ENCODE measurements at places on chromosomes 3 and 15.

- DNase-seq: peak; percentile 12
Observed at GRCh38 chr15:77420610-77421369, at the start of gene HMG20A. Gene HMG20A (plus strand): TSS chr15:77420888. CDS start chr15:77458408, 37,520 bp downstream.

DNA sequence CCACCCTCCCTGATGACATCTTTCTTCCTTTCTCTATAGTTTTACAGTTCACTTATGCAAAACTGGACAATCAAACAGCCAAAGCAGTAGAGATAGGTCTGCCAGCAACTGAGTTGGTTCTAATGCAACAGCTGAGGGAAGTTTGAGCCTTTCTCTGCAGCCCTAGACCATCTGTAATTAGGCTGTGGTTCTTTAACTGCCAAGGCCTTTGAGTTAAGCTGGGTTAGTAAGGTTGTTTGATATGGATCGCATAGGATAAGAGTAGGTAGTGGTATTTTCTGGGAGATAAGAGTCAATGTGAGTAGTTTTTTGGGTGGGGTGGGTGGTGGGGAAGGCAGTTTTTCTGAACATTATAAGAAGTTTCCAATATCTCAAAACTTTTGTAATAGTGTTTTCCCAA lies 3.0 kb downstream of the RPL39L start:
- no peak for DNase-seq

DNA sequence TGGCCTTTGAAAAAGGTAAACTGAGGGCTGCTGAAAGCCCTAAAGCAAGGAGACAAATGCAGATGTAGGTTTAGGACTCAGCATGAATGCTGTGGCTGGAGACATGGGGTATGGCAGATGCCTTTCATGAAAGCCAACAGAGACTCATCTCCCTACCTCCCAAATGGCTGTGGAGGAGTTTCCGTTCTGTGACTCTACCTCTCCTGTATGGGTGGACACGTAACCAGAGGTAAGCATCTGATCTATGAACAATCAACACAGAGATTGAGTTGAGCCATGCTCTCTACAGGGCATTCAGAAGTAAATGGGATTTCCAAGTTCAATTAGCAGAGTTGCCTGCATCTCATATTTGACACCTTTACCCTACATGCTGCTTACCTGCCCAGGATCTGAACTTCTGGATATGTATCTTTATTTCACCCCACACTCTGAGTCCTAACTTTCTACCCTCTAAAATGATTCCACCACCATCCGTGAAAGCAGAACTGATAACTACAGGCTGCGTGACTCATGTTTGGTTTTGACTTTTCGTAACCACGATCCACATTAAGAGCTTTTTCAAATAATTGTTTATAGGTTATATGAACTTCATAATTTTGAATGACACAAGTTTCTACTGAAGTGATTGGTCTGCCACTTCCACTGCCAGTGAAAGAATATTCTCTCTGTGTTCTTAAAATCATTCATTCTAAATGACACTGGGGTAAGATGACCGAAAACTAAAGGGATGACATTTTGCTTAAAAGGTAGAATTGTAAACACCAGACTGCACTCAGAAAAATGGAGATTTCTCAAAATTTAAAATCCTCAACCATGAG lies 1058.7 kb downstream of the FHIT start:
- DNase-seq: no peak

- DNase-seq: no peak
Observed at GRCh38 chr15:66023311-66023972, 154.2 kb downstream of the RAB11A start.

- no peak for DNase-seq
Observed at GRCh38 chr3:61948699-61949305, 387.4 kb downstream of the PTPRG start.

DNA sequence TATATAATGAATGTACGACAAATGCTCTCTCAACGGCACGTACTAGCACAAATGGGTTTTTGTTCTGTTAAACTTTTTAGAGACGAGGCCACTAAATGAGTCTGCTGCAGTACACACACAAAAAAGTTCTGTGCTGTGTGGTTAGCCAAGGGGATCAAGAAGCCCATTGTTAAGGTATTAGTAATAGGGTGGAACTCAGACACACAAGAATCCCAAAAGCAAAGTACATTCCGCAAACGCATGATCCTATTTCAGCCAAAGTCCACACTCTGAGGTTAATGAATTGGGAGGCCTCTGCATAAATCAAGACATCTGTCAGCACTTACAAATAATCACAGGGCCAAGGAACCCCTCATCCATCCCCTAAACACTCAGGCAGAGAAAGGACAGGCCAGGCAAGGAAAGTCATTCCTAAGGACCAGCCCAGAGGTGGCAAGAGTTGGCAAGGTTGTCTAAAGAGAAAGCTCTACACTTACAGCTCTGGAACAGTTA lies 12.1 kb downstream of the OSBPL10 start:
- DNase-seq: no peak

- DNase-seq: no peak
Observed at GRCh38 chr3:18012436-18012835, 270.0 kb upstream of the TBC1D5 start.

- DNase-seq: peak; percentile 58
Observed at GRCh38 chr15:67134067-67134838, 68.9 kb downstream of the SMAD3 start.

GRCh38 chr15:55742927-55743728 lies at the start of gene PRTG:
Gene PRTG (minus strand): TSS chr15:55743152. CDS start chr15:55742931, 221 bp downstream.
- DNase-seq: no peak

- no peak for DNase-seq
Observed at GRCh38 chr3:46705751-46706552, 4.8 kb downstream of the TMIE start.

- DNase-seq: peak; percentile 25
Observed at GRCh38 chr15:79969146-79969545, 1.9 kb downstream of the BCL2A1 start.

DNA sequence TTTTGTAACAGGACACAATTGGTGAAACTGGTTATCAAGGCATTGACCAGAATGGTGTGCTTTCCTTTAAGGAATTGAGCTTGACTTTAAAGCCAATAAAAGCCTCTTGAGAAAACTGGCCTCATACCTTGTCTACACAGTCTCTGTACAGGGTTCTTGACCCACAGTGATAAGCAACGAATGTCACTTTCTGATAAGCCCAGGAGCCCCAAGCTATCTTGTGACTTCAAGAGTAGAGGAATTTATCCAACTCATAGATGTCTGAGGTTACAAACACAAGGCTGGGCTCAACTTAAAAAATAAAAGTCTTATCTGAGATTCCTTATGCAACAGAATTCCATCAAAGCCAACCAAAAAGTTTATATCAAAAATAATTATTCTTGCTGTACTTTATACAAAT lies 212.1 kb downstream of the GBE1 start:
- DNase-seq: no peak

DNA sequence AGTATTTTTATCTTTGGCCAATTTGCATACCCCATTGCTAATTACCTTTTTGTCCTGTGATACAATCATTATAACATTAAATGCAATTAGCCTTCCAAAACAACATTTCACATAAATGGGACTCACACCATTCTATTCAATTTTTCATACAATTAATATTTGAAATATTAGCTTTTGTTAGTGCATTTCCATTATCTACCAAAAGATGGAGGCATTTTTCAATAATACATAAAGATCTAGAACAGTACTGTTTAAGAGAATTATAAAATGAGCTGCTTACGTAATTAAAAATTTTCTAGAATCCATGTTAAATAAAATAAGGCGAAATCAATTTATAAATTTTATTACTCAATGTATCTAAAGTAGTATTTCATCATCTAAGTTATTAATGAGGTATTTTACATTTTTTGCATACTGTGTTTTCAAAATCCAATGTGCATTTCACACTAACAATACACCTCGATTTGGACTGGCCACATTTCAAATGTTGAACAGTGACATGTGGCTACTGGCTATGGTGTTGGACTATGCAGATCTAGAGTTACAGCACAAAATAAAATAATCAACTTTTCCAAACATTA lies 74.3 kb downstream of the TJP1 start:
- DNase-seq: no peak

All from T-helper 1 cell (primary cell).